Stimulated activated CD4-positive, alpha-beta T cell treated with anti-CD3 and anti-CD28 coated beads, Interleukin-1b, Interleukin-23, amount 100 ng/mL, for 1 hour (primary cell): ENCODE measurements at places on chromosomes 11 and 22.

- DNase-seq = no peak
These were observed 82.7 kb downstream of the RASSF10 start for GRCh38 chr11:13091804-13092203.

GRCh38 chr11:46307785-46308341 lies 30.4 kb downstream of the CREB3L1 start:
- DNase-seq = no peak

DNA sequence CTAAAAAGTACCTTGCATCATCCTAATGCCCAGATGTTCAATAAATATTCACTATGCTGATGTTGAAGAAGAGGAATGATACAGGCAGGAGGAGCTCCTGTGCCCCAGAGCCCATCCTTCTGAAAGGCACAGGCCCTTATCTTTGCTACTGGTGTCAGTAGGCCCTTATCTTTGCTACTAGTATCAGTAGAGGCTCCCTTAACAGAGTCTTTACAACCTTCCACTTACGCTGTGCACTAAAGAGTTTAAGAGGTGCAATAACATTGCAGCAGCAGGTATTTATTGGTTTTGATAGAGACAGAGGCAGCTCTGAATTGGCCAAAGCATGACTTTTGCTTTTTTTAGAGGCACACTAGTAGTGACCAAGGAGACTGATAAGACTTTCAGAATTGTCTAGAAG lies 174.4 kb downstream of the TENM4 start:
- DNase-seq = no peak

DNA sequence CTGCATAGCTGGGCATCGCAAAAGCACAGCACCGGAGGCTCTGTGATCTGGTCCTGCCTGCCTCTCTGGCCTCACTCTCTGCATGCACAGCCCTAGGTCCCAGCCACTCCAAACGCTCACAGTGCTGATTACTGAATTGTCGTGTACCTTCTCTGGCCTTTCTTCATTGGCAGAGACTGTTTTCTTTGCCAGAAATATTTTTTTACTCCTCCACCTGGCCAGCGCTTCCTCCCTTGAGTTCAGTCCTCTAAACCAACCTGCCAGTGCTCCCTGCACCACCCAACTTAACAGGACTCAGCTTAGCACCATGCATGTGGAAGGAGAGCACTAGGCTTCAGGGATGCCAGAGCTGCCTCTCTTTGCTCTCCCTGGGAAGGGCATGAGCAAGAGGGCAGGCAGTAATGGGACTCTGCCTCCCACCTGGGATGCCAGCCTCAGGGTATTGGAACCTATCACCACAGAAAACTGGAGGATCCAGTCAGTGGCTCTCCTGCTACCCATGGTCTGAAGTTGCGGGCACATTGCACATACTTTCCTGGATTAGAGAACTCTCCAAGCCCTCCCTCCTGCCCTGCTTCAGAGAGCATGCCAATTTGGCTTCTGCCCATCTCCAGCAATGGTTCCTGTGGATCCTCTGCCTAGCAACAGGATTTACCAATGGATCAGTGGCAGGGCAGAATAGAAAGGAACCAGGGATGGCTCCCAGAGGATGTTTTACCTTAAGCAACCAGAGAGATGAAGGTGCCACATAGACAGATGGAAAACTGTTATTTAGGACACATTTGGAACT lies 37.0 kb upstream of the GNAZ start:
- no peak for DNase-seq

DNA sequence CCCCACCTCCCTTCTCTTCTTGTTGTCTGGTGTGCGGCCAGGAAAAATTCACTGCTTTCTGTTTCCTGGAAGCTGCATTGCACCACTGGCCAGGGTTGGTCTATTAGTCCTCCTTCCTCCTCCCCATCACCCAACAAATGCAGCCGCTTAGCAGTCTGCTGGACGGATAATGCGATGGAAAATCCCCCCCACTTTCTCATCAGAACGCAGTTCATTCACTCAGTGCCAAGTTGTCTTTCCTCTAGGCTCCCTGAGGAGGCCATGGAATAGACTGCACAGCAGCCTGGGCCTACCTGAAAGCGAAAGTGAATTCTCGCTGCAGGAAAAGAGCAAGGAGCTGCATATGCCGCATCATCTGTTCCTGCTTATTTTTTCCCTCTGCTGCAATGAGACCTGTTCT lies 513.6 kb downstream of the METTL15 start:
- DNase-seq = no peak

- DNase-seq = no peak
These were observed 88.1 kb downstream of the TEAD1 start for GRCh38 chr11:12762278-12762677.

- no peak for DNase-seq
These were observed 406.0 kb downstream of the MIAT start for GRCh38 chr22:27063406-27063805.

- no peak for DNase-seq
These were observed 26.7 kb upstream of the PRSS23 start for GRCh38 chr11:86773513-86774252.

GRCh38 chr11:119688356-119688755 lies 40.6 kb downstream of the NECTIN1 start:
- no peak for DNase-seq

DNA sequence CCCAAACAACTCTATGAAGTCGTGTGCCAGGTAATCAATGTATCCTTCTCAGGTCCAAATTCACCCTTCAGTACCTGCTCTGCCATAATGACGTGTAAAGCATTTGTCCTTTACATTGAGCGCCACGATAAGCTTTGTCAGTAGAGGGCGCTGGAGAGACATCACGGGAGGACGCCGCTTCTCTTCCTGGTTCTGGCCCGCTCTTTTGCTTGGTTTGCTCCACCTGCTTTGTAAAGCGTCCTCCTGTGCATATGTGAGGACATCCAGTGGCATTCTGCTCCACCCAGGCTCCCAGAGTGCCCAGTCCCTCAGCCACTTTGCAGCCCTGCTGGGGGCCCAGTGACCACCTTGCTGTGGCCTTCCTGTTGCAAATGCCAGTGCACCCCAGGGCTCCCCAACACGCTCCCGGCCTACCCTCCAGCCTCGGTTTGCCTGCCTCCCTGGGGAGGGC lies 61.1 kb downstream of the WT1 start:
- no peak for DNase-seq

DNA sequence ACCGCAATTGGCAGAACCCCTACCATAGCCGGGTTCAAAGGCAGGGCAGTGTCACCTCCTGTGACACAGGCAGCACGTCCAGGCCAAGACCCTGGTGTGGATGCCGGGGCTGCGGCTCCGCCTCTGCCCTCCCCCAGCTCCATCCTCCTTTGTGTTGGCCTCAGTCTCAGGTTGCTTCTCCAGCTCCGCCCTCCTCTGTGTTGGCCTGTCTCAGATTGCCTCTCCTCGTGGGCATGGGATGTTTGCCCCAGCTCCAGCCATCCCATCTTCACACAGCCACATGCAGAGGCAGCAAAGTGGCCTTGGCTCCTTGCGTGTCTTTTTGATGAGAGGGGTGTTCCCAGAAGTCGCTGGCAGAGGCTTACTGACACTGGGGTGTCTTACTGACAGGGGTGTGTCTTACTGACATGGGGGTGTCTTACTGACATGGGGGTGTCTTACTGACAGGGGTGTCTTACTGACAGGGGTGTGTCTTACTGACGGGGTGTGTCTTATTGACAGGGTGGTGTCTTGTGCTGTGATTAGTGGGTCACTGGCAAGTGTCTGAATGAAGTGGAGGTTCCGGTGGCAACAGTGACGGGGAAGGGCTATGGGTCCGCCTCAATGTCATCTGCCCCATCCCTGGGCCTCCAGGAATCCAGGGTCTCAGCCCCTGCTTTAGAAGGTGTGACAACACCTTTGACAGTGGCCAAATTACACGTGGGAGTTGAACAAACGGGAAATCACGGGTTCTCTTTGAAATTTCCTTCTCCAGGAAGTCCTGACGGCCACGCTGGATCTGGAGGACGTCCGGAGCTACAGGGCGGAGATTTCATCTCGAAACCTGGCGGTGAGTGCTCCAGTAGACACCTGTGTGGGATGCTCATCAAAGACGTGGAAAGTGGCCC lies 24.9 kb downstream of the NADSYN1 start:
- no peak for DNase-seq

DNA sequence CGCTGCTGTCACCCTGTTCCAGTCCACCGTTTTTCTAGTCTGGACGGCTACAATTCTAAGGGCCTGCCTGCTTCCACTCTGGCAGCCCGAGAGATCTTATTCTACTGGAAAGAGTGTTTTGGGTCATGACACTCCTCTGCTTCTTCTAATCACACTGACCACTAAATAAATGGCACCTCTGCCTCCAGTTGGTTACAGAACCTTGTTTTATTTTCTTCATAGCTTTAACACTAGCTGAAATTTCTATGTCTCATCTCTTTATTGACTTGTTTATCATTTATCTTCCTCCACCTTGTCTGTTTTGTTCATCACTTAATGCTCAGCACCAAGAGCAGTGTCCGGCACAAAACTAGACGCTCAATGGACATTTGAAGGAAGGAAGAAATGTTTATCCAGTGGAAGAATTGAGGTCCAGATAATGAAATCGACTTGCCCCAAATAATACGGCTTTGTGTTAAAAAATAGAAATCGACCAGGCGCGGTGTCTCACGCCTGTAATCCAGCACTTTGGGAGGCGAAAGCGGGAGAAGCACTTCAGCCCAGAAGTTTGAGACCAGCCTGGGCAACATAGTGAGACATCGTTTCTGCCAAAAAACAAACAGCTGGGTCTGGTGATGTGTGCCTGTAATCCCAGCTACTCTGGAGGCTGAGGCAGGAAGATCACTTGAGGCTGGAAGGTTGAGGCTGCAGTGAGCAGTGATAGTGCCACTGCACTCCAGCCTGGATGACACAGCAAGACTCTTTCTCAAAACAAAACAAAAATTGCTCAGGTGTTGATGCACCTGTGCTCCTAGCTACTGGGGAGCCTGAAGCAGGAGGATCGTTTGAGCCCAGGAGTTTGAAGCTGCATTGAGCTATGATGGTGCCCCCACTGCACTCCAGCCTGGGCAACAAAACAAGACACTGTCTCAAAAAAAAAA lies 693 bp upstream of the PRR14L start:
- no peak for DNase-seq

DNA sequence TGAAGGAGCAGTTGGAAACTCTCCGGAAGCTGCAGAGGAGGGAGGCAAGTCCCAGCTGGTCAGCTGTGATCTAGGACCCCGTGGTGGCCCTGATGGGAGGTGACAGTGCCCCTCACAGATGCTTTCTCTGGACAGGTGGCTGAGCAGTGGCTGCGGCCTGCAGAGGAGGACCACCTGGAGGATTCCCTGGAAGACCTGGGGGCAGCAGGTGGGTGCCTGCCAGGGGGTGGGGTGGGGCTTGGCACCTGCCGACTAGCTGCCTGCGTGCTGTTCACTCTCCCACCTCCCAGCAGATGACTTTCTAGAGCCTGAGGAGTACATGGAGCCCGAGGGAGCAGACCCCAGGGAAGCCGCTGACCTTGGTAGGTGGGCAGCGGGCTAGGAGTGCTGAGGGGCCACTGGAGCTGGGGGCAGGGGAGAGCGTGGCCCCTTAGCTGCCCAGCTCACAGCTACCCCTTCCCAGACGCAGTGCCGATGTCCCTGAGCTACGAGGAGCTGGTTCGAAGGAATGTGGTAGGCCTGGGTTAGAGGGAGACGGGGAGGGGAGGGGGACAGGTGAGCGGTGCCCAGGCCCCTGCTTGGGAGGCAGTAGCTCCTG lies 3.1 kb downstream of the SCO2 start:
- DNase-seq = no peak

GRCh38 chr22:26170112-26170492 lies 840 bp downstream of the SEZ6L start:
- no peak for DNase-seq

- no peak for DNase-seq
These were observed 29.3 kb upstream of the MUC5B start for GRCh38 chr11:1193326-1194230.

DNA sequence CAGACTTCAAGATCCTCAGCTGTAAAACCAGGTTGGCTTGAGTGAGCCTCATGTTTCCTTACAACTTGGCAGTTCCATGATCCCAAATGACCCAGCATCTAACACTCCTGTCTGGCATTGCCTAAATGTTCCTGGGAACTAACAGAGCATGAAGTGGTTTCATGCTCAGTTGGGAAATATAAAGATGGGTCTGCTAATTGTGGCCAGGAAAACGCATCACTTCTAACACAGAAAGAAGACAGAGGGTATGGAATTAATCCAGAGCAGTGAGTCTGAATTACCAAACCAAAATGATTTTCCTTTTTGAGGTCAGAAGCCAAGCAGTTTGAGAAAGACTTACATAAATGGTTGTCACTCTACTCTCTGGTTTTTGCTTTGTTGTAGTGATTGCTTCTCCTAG lies 60.5 kb upstream of the MMP13 start:
- DNase-seq = no peak

GRCh38 chr11:79198898-79199250 lies 242.0 kb downstream of the TENM4 start:
- DNase-seq = no peak

- DNase-seq = no peak
These were observed 79.7 kb upstream of the CARD18 start for GRCh38 chr11:105219269-105219668.

DNA sequence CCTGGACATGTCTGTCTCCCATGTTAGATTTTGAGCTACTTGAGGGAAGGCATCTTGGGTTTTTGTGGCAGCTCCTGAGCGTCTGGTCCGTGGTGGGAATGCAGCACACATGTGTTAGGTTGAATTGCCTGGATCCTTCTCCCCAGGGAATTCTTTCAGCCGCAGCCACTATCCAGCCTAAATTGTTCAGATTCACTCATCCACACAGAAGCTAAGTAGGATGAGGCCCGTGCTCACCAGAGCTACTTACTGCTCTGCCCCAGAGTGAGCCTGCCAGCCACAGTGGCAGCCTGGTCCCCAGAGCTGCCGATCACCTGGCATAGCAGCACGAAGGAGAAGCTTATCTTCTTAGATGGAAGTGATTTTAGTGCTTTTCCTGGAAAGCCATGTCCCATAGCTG lies 34.4 kb upstream of the SORL1-AS1 start:
- DNase-seq = no peak

GRCh38 chr22:47082505-47082904 lies 320.1 kb downstream of the TBC1D22A start:
- DNase-seq = no peak

GRCh38 chr11:8720352-8720751 lies 37.8 kb downstream of the RPL27A start:
- DNase-seq = no peak
